ENCODE measurements at places on chromosomes 5 and 9.

DNA sequence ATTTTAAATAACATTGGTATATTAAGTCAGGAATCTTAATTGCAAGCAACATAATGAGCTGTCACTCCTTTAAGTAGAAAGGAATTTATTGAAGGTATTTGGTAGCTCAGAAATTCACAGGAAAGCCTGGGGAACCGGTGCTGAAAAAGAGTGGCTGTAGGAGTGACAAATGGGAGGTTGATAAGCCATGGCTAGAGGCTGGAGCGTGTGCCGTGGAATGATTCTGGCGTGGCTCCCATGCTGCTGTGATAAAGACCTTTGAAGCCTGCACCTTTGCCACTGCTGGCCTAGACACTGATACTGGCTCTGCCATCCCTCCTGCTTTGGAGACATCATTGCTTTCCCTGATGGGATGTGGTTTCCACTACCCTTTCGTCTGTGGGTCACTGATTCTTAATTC lies 65.7 kb upstream of the ATG10 start:
- DNase-seq: no peak

DNA sequence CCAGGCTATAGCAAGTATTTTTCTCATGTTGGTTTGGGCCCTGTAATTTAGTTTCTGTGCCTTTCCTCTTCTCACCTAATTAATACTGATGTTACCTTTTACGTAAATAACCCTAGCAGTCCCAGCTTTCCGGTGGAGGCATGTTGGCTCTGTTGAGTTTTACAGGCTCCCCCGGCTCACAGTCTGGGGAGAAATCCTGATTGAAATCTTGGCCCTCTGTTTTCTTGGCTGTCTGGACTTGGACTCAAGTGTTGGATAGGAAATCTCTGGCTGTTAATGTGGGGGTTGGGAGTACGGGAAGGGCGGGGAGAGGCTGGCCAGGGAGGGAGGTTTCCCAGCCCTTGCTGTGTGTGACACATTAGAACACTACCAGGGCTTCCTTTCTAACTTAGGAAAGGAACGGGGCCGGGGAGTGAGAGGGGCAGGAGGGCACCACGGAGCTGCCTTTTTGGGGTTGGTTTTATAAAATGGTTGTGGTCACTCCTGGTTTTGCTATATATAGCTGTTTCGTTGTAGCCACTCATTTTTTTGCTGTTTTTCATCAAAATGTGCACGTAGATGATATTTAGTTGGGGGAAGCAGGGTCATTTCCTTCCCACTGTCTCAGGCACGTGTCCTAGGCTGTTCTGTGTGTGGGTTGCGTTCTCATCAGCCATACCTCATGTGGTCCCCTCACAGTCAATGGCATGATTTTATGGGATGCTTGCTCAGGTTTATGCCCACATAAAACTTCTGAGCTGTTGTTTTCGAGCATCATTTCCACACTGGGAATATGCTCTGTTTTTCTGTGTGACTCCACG lies 11.0 kb downstream of the TRIO start:
- DNase-seq: no peak

DNA sequence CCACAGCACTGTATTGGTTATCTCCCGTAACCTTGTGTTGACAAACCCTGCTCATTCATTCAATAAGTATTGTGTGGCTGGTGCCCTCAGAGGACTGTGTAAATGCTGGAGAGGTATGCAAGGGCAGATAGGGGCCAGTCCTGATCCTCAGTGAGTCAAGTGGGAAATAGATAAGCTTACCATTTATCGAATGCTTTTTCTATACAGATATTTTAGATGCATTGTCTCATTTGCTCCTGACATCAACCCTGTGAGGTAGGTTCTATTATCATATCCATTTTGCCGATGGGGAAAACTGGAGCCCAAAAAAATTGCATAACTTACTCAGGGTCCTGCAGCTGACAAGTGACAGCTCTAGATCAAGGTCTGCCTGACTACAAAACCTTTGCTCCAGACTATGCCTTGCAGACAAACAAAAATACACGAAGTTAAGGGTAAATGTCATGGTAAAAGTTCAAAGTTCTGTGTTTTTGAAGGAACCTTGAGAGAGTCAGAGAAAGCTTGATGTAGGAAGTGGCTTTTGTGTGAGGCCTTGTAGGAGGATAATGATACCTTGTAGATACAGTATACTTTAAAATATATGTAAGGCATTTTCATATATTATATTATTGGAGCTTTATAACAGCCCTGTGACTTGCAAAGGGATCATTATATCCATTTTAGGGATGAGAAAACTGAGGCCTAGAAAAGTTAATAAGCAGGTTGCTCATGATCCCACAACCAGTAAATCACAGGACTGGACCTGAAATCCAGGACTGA lies 22.7 kb downstream of the CYFIP2 start:
- no peak for DNase-seq

- DNase-seq: no peak
Observed at GRCh38 chr5:66329078-66329477, 185.0 kb downstream of the SREK1 start.

DNA sequence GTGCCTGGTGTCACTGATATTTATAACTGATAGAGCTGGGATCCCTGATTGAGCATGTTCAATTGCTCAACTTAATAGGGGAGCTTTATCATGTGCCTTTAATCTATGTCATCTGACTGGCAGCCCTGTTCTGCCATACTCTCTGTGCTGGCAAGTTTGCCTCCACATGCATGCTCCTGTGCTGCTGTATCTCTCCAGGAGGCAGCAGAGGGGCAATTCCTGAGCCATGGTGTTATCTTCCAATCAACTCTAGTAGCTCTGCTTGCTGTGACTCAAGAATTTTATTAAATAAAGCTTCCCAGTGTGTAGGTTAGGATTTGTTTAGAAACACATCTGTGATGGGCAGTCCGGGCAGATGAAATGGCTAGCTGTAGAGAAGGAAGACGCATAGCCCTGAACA lies 642.0 kb downstream of the KIF4B start:
- no peak for DNase-seq

DNA sequence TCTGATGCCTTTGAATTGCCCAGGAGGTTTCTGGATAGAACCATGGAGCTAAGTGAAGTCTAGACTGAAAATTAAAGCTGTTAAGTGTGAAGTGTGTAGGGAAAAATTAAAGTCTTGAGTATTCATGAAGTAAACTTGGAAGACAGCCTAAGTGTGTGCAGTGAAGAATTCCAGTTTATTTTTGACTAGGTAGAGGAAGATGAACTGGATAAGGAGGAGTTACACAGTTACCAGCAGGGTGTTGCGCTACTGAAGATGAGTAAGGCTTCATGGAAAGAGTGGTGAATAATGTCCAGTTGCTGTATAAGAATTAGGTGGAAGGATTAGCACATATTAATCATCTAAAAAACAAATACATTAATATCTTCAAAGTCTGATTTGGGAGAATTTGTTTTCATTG lies 5.7 kb upstream of the CHD1 start:
- no peak for DNase-seq

GRCh38 chr5:136315667-136316066 lies 49.7 kb downstream of the TRPC7 start:
- no peak for DNase-seq

GRCh38 chr5:127572930-127573329 lies 55.5 kb downstream of the PRRC1 start:
- no peak for DNase-seq

All from activated naive CD8-positive, alpha-beta T cell treated with anti-CD3 and anti-CD28 coated beads, Interleukin-2, amount 50 U/mL, for 24 hours (primary cell).